Stimulated activated CD8-positive, alpha-beta memory T cell treated with anti-CD3 and anti-CD28 coated beads, Interleukin-4, amount 100 ng/mL, for 1 hour (primary cell): ENCODE measurements at places on chromosomes 13 and 19.

- no peak for DNase-seq
Observed at GRCh38 chr13:41762796-41763195, 198.1 kb downstream of the VWA8 start.

DNA sequence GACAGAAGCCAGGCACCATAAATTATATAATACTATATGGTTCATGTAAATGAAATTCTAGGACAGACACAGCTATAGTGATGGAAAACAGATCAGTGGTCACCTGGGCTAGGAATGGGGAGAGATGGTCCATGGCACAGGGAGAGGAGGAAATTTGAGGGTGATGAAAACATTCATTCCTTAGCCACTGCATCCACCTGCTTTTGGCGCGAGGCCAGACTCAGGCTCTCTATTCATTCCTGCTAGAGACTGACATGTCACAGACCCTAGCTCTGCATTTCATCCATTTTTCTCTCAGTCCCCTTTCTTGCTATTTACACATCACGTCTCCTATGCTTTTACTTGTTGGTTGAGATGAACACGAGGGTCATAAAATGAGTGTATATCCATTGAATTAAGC is 628.3 kb upstream of the SLC10A2 start:
- DNase-seq, result no peak

- DNase-seq, result no peak
Observed at GRCh38 chr13:35771898-35772297, 295.4 kb upstream of the MAB21L1 start.

GRCh38 chr19:54392105-54392504 is 23.2 kb upstream of the TTYH1 start:
- no peak for DNase-seq

- DNase-seq, result no peak
Observed at GRCh38 chr19:2330255-2330631, 1.8 kb downstream of the SPPL2B start.

DNA sequence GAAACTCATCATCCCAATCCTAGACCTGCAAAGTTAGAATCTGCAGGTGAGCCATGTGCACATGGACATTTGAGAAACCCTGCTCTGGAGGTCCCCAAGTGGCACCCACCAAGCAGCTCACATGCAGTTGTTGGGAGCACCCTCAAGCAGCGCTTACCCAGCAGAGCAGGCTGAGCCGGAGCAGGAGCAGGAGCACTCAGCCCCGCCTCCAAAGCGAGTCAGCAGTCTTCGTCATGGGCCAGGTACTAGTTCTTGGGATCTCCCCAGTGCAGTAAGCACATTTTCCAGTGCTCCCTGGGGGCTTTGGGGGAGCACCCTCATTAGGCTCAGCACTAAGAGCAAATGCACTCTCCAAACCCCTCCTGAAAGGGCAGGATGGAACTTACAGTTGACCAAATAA is 572.7 kb downstream of the IRS2 start:
- no peak for DNase-seq

- DNase-seq, result no peak
Observed at GRCh38 chr19:31071136-31071855, 277.9 kb downstream of the TSHZ3 start.
